ENCODE measurements at places on chromosomes 16 and 17.
A peak's percentile ranks its signal among the peaks of the same experiment; 100 is the strongest.

DNA sequence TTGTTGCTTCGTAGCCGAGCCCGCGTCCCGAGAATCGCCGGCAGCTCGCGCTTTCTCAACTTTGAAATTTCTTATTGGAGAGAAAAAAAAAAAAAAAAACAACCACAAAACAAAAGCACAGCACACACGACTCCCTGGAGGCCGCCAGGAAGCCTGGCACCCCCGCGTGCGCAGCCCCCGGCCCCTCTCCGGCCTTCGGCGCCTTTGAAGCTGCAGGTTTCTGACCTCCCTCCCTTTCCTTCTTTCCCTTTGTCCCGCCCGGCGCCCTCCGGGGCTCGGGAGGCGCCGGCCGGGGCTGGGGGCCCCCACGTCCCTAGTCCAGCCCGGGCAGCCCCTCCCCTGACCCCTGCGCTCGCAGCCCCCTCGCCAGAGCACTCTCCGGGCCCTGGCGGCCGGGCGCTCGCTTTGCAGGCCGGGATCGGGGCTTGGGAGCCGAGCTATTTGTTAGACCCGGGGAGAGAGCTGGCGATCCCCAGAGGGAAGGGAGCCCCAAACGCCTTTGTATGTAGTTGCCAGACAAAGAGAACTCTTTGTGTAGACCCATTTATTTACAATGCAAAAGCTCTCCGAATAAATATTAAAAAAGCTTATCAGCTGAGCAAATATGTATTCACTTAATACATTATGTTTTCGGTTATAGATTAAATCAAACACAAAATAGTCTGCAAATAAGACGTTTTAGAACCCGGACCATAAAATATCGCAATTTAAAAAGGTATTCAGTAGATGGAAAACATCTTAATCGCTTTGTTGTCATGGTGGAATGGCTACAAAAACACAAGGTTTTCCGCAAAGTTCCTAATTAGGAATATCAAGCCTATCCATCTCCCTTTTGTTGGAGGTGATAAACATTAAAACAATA lies 2.3 kb downstream of the BAHCC1 start:
- DNase-seq = no peak

- DNase-seq = no peak
Observed at GRCh38 chr17:17514361-17514992, 18.3 kb upstream of the RASD1 start.

- no peak for DNase-seq
Observed at GRCh38 chr17:58280480-58281217, at the start of gene MPO. MPO (minus strand) TSS chr17:58280935; CDS start chr17:58280758, 177 bp downstream.

GRCh38 chr16:56436258-56436657 lies 10.9 kb upstream of the AMFR start:
- no peak for DNase-seq

- DNase-seq = peak; percentile 86
Observed at GRCh38 chr17:78421534-78422266, 43.3 kb downstream of the PGS1 start.

DNA sequence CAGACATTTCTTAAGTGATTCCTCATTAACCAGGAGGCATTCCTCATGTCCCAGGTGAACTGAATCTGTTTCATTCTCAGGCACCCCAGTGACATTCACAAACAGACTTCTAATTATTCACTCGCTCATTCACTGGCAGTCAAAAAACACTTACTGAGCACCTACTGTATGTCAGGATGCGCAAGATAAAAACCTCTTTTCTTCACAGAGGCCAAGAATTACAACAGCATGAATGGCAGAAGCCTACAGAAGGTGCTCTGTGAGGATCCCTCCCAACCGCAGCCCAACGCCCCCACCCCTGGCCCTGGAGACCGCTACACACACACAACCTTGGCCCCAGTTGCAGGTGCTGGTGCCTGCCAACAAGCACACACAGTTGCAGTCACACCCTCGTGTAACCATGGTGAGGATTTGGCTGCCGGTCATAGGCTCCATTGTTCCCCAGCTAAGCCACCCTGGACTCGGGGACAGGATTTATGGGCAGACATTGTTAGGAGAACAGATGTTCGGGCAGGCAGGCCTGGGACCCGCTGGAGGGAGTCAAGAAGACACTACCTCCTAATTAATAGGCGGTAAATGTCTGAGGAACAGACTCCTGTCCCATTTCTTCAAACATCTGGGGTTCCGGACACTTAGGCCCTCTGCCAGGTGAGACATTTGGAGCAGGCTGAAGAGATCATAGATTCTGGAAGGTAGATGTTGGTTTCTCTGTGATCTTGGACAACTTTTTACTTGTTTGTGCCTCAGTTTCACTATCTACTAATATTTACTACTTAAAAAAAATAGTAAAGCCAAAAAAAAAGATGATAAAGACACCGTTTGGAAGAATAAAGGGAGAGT lies 43.2 kb downstream of the CUEDC1 start:
- DNase-seq = no peak

- no peak for DNase-seq
Observed at GRCh38 chr17:18129041-18129502, 20.5 kb downstream of the MYO15A start.

GRCh38 chr17:41925991-41926590 lies 4.3 kb upstream of the ODAD4 start:
- no peak for DNase-seq

- no peak for DNase-seq
Observed at GRCh38 chr17:3222505-3222904, 15.0 kb downstream of the OR1A1 start.

Data from D721Med (cell line).